Cerebellar nuclear complex (tissue), 1 donor: ENCODE measurements at places on chromosomes 4 and X.

- no peak for DNase-seq
These were observed 108.3 kb upstream of the MID1IP1 start for GRCh38 chrX:38692961-38693360.

- DNase-seq, result no peak
These were observed 414.3 kb downstream of the NAP1L3 start for GRCh38 chrX:93259029-93259428.

DNA sequence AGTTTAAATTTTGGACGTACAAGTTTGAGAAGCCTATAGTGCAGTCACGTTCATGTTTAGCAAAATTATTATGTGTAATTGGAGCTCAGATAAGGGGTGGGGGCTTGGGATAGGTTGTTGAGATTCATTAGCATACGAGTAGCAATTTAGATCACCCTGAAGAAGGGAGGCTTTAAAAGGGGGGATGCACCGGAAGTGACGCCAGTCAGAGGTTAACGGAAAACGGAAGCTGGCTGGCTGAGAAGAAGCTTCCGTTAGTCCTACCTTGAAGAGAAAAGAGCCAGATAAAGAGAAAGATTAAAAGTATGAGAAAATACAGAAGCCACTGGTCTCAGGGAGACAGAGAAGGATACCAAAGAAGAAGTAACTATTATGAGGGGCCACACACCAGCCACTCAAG lies 1.1 kb upstream of the NXT2 start:
- DNase-seq, result no peak

DNA sequence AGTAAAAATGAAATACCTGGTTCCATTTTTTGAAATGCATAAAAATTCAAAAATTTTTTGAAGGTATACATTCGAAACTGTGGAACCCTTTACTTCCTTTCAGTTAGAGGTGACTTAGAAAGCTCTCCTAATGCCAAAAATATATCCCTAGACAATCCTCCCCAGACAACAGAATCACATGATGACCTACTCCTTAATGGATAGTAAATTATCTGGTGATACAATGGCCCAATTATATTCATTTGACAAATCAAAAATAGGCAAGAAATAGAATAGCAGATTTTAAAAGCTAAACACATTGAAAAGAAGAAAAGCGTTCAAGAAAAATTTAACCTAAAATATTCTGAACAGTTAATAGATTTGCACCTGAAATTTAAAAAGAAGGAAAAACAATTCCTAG lies 3.5 kb upstream of the UGT2A2 start:
- DNase-seq, result no peak

- no peak for DNase-seq
These were observed 5.0 kb upstream of the RP2 start for GRCh38 chrX:46831765-46832327.

GRCh38 chr4:16993956-16994840 lies 95.8 kb upstream of the LDB2 start:
- no peak for DNase-seq

- DNase-seq, result no peak
These were observed 771 bp upstream of the LAMTOR3 start for GRCh38 chr4:99894998-99895397.

DNA sequence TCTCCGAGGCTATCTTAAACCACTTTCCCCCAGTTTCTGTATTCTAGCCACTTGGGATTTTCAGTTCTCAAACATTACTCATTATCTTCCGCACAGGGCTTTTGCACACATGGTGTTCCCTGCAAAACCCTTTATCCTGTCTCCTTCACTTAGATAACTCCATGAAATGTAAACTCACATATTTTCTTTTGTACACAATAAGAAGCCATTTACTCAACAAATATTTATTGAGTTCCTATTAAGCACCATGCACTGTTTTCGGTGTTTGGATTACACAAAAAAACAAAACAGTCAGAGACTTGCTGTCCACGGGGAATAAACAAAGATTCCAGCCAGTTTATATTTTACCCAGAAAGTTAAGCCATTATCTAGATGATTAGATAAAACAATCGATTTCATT lies 42.5 kb upstream of the UNC5C start:
- no peak for DNase-seq
